ENCODE measurements at places on chromosomes 11 and 22.

- no peak for DNase-seq
Observed at GRCh38 chr11:66363805-66364535, 7.6 kb downstream of the SLC29A2 start.

DNA sequence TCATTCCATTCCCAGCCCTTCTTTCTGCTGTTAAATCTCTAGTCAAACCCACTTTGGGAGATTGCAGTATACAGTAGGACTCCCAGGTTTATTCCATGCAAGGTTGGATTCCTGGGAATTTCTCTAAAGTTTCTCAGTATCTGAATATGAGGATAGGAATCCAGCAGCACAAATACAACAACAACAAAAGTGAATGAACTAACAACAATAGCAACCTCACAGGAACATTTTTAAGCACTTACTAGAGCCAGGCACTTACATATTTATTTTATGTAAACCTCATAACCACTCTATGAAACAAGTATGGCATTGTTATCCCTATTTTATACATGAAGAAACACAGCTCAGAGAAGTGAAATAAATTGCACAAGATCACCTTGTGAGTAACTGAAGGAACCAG is 1.9 kb downstream of the MMP7 start:
- no peak for DNase-seq

GRCh38 chr11:77191823-77192495 is 63.9 kb downstream of the MYO7A start:
- peak; percentile 98 for DNase-seq

- peak; percentile 73 for DNase-seq
Observed at GRCh38 chr11:122202951-122203456, 87.0 kb upstream of the BLID start.

- no peak for DNase-seq
Observed at GRCh38 chr11:85776951-85777602, 33.9 kb downstream of the SYTL2 start.
